ENCODE measurements at places on chromosomes 1 and 21.

GRCh38 chr1:17723684-17724083 lies 31.4 kb upstream of the ACTL8 start:
- DNase-seq = no peak

DNA sequence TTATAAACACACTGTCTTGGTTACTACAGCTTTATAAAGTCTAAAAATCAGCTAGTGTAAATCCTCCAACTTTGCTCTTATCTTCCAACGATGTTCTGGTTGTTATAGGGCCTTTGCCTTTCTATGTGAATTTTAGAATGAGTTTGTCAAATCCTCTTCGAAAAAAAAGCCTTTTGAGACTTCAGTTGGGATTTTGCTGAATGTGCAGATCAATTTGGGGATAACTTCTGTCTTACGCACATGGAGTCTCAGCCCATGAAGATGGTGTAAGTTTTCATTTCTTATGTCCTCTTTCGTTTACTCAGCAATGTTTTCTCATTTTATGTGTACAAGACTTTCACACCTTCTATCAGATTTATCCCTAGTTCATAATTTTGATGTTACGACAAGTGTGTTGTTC lies 64.8 kb upstream of the ADARB1 start:
- no peak for DNase-seq

DNA sequence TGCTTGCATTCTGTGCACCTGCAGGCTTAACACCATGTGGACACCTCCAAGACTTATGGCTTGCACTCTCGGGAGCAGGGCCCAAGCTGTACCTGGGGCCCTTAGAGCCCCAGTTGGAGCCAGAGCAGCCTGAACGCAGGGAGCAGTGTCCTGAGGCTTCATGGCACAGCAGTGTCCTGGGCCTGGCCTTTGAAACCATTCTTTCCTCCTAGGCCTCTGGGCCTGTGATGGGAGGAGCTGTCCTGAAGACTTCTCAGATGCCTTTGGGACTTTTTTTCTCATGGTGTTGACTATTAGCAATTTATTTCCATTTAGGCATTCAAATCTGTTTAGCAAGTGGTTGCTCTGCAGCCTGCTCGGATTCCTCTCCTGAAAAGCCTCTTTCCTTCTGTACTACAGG lies 11.0 kb downstream of the RPTN start:
- no peak for DNase-seq

- no peak for DNase-seq
These were observed 1.1 kb upstream of the COQ8A start for GRCh38 chr1:226938903-226939437.

- DNase-seq = peak; percentile 40
These were observed 459.2 kb upstream of the RUNX1 start for GRCh38 chr21:35508139-35508888.

DNA sequence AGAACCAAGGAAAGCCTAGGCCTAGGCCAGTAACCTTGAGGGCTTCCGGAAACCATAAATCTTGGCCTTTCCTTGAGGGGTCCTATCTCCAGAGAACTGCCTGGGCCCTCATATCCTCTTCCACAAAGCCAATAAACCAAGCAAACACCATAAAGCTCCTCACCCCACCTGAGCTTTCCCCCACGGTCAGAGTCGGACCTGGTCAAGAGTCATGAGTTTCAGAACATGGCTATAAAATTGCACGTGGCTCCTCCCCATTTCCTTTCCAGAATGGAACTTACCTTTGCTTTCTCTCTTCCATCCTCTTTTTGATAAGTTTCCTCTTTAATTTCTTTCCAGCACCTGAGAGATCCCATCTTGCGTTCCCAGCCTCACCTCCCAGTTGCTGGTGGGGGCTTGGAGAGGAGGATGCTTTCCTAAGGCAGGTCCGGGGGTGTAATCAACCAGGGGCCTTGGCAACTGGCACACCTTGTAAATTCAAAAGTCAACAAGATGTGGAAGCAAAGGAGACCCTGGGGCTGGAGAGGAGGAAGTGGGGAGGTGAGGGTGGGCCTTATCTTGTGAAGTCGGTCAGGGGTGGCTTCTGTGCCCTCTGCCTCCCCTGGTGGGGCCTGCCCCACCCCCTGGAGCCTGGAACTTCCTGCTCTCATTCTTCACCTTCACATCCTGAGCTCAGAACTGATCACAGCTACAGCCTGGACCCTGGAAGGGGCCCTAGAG lies 259.9 kb downstream of the FOXD2 start:
- peak; percentile 54 for DNase-seq

DNA sequence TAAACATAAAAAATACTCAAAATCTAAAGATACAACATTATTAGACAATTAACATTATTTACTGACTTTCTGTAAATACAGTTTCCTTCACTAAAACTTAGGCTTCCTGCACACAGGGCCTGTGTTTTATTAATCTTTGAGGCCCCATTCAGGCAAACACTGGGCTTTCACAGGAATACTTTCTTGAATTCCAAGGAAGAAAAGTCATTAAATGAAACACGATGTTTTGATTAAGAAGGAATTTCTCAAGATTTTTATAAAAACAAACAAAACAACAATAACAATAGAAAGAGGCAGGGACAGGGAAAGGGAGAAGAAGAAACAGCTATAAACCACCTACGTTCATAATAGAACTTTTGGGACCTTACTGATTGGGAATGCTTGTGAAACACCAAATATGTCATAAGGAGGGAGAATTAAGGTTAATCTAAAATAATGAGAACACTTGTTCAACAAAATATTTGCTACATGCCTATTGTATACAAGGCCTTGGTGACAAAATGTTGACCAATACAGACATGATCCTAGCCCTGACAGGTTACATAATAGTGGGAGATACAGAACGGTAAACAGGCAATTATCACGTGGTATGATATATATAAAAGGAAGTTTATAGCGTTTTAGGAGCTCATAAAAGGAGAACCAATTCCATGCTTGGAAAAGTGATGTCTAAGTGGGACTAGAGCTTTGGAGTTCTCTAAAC lies 3.6 kb downstream of the DDAH1 start:
- no peak for DNase-seq

DNA sequence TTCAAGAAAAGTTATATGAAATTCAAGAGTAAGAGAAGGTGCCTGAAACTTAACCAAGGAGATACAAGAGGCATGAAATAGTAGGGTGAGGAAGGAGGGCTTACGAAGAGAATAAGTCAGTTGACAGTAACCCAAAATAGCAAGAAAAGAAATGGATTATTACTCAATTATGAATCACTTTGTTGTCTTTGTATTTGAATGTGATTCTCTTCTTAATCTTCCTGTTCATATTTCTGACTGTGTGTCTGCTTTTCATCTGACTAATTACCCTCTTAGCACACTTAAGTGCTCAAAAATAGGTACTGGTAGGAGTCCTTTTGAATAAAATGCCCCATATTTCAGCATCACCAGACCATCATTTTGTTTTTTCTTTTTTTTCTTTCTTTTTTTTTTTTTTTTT lies 39.4 kb downstream of the GLMN start:
- DNase-seq = no peak

- DNase-seq = no peak
These were observed 100.5 kb upstream of the TLR5 start for GRCh38 chr1:223243441-223244050.

DNA sequence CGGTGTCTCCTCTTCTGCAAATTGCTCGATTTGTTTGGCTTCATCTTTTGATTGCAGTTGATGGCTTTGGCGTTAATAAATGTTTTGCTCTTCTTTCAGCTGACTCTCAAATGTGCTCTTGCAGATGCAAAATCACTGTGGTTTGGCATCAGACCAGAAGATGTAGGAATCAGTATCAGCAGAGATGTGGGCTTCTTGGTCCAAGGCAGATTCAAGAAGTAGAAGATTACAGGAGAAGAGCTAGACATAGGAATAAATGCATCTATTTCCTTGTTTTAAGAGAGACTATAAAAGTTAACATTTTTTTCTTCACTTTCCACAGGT lies 59.8 kb upstream of the BACH1 start:
- no peak for DNase-seq

DNA sequence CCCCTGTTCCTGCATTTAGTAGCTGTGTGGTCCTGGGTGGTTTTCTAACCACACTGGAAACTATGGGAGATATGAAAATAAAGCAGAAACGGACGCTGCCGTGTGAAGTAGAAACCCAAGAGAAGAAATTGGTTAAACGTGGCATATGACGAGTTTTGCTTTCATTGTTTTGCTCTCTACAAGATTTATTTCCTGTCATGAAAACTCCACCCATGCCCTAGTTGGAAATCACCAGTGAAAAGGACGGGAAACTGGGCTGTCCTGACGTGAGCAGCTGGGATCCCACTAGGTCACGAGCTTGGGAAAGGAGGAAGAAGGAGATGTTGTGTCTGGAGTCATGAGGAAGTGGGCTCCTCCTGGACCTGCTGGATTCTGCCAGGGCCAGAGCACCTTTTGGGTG lies 120.8 kb upstream of the GADD45A start:
- DNase-seq = no peak

DNA sequence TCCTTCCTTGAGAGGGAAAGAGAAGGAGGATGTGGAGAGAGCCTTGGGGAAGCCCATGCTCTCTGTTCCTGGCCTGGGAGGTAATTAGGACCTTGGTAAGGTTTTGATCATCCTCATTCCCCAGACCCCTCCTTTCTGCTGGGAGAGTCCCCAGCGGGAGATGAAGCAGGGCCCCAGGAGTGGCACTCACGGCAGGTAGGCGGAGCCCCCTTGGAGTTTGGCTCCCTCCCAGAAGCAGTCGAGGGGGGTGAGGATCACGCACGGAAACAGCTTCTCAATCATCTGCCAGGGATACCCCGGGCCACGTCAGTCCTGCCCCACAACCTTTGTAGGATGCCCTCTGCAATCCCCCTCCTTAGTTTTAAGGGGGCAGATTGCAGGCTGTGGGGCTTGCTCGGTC lies 11.5 kb downstream of the PTCH2 start:
- DNase-seq = no peak

- no peak for DNase-seq
These were observed 41.7 kb upstream of the RAB4A start for GRCh38 chr1:229229137-229229720.

DNA sequence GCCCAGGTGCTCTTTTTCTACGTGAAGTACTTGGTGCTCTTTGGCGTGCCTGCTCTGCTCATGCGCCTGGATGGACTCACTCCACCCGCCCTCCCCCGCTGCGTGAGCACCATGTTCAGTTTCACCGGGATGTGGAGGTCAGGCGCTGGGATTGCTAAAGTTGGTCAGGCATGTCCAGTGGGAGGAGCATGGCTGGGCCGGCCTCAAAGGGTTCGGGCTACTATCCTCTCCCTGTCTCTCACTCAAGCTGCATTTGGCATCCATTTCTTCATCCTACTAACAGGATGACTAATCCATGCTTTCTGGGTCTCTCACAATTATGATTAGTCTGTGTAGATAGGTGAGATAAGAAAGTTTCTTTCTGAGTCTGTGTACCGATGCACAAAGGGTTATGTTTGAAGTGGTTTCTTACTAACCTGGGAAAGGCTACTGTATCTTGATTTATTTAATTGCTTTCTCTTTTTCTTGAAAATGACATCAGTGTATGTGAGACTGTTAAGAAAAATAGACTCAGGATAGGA lies 135.9 kb downstream of the HHAT start:
- peak; percentile 58 for DNase-seq

- no peak for DNase-seq
These were observed 151.9 kb upstream of the COL6A1 start for GRCh38 chr21:45829668-45830067.

DNA sequence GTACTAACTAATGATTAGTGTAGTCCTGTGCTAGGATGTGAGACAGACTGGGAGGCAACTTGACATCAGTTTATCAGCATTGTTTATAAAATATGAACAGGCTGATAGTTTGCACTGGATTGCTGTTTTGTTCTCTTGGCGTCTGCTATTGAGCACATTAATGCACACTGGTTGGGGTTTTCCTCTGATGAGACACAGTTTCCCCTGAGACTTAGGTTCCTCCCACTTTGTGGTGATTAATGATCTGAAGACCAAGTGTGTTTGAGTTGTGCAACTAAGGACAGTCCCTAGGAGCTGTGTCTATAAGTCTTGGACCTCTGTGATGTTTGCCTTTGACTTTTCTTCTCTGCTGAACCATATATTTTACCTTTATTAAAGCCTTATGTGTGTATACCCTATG lies 1015.4 kb downstream of the AMY1C start:
- no peak for DNase-seq

DNA sequence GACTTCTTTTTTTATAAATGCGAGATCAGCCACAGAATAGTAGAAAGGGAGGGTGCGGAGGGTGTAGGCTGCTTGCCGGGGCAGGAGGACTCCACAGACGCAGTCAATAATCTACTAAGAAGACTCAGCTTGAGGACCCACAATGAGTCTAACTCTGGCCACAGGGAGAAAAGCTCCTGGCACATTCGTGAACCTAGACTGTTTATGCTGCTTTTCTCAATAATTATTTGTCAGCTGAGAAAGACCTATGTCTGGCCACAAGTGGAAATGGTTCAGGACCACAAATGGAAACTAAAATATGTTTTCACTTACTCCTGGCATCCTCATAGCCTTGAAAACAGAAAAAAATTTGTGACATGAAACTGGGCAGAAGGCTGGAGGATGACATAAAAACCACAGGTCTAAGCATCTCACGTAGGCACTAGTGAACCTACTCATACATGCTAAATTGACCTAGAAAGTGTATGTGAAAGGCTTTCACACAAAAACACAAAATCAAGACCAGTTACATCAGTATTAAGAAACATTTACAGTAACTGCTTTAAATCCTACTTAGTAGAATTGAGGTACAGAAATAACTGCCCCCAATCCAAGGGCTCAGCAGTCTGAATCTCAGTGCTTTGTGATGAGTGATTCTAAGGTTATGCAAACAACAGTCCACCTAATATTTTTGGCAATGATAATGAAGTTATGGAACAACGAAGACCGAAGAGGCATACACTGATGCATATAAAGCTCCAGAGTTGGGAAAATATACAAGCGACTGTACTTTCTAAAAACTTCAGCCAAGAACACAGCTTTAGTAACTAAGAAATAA lies 159.5 kb downstream of the SLC45A1 start:
- peak; percentile 51 for DNase-seq

DNA sequence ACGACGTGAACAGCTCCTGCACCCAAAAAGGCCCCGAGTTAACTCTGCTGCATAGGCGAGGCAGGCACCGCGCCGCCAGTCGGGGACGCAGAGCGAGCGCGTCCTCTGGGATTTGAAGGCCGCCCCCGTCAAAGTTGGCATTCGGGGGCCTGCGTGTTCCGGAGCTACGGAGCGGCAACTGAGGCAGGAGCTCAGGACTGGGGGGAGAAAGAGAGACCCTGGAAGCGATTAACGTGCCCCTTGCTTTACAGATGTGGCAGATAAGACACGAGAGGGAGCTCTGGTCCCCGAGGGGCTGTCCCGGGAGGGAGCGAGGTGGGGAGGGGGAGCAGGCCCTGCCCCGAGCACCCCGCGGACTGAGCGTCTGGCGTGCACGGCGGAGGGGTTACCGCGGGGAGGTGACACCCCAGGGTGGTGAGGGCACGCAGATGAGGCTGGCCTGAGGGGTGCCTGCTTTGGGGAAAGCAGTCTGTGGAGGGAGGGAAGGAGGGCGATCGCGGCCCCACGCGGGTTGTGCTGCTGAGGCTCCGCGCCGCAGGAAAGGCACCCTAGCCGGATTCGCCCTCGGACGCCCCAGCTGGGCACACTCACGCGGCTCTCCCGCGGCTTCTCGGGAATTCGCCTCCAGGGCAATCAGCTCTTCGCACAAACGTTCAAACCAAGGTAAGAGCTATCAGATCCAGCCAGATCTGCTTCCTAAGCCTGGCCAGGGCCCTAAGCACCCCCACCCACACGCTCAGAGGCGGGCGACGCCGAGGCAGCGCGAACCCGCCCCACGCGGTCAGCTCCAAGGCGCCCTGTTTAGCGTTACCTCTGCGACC lies 26.5 kb downstream of the ACTA1 start:
- no peak for DNase-seq

GRCh38 chr1:23522244-23522982 lies 8.6 kb downstream of the E2F2 start:
- DNase-seq = no peak

GRCh38 chr21:42266971-42267556 lies 48.1 kb downstream of the ABCG1 start:
- DNase-seq = no peak

- DNase-seq = peak; percentile 22
These were observed 181.9 kb upstream of the ESRRG start for GRCh38 chr1:216905137-216905536.
